Occipital lobe (tissue), 3 donors: ENCODE measurements at places on chromosomes 16 and 17.

DNA sequence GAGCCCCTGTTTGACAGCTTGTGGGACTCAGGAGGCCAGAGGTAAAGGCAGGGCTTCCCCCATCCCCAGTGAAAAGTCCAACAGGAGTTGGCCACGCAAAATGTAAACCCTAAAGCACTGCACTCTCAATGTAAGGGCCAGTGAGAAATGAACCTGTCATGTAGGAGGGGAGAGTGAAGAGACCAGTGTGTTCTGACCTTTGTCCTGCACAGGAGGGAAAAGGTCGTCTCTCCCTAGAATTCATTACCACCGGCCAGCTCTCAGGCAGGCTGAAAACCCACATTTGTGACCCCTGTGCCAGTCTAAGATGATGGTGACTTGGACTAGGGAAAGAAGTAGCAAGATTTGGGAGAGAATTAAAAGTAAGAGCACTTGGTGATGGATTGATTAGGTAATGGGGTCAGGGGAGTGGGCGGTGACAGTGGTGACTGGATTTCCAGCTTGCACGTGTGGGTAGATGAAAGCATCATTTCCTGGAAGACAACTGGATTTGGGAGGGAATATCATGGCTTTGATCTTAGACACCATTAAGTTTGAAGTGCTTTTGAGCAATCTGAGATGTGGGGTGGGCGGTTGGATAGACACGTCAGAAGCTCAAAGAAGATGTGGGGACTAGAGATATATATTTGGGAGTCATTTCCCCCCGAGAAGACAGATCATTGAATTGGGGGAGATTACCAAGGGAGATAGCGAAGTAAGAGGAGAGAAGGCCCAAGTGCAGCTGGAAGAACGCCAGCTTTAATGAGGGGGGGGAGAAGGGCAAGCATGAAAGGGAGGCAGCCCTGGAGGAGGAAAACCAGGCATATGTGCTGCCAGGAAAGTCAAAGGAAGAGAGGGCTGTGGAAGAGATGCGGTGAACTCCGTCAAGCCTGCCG lies 119.5 kb downstream of the NTN1 start:
- DNase-seq = no peak

DNA sequence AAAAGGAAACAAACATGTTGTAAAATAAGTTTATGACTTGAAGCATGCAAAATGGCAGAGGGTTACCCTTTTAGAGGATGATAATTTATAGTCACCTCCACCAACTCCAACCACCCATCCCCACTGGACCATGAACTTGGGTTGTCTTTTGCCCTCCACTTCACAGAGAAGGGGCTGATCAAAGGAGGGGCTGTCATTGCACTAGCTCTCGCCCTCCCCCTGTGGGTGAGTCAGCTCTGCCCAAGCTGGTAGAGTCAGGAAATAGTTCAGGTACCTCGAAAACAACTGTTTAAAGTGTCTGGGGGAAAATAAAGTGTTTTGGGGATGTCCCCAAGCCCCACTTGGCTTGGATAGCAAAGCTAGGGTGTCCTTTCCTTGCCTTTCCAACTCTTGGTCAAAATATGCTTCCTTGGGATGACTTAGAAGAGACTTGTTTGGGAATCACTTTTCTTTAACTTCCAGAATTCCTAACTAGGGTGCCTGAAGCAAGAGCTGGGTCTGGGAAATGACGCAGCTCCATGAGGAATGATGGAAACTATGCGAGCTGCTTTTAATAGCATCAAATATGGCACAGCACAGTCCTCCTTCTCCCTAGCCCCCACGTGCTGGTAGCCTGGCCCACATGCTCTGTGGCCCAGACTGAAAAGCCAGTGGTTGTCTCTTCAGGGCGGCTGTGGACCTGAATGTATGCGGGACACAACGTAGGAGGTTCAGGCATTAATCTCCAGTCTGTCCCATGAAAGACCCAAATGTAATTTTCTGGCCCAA lies 40.7 kb downstream of the TBX4 start:
- no peak for DNase-seq

GRCh38 chr17:39920218-39921210 lies 2.1 kb upstream of the GSDMB start:
- no peak for DNase-seq

DNA sequence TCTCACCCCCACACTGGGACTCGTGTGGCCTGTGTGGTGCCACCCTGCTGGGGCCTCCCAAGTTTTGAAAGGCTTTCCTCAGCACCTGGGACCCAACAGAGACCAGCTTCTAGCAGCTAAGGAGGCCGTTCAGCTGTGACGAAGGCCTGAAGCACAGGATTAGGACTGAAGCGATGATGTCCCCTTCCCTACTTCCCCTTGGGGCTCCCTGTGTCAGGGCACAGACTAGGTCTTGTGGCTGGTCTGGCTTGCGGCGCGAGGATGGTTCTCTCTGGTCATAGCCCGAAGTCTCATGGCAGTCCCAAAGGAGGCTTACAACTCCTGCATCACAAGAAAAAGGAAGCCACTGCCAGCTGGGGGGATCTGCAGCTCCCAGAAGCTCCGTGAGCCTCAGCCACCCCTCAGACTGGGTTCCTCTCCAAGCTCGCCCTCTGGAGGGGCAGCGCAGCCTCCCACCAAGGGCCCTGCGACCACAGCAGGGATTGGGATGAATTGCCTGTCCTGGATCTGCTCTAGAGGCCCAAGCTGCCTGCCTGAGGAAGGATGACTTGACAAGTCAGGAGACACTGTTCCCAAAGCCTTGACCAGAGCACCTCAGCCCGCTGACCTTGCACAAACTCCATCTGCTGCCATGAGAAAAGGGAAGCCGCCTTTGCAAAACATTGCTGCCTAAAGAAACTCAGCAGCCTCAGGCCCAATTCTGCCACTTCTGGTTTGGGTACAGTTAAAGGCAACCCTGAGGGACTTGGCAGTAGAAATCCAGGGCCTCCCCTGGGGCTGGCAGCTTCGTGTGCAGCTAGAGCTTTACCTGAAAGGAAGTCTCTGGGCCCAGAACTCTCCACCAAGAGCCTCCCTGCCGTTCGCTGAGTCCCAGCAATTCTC lies 27.4 kb downstream of the STH start:
- DNase-seq = no peak

GRCh38 chr17:45366049-45366448 lies 49.2 kb upstream of the MAP3K14 start:
- DNase-seq = no peak
